Activated T-helper 17 cell treated with anti-CD3 and anti-CD28 coated beads, Interleukin-2, amount 50 U/mL, for 72 hours (primary cell): ENCODE measurements at places on chromosomes 2 and 18. TPM values are rescaled to one million over a fixed set of nuclear protein-coding genes. Genes with fewer than 3 reads are reported as not detected.
A peak's percentile ranks its signal among the peaks of the same experiment; 100 is the strongest.

GRCh38 chr2:45554073-45554741, 56.9 kb downstream of the SRBD1 start:
- ATAC-seq: peak; percentile 75

SLC11A1 gene
- 0.09 TPM for total RNA-seq

DNA sequence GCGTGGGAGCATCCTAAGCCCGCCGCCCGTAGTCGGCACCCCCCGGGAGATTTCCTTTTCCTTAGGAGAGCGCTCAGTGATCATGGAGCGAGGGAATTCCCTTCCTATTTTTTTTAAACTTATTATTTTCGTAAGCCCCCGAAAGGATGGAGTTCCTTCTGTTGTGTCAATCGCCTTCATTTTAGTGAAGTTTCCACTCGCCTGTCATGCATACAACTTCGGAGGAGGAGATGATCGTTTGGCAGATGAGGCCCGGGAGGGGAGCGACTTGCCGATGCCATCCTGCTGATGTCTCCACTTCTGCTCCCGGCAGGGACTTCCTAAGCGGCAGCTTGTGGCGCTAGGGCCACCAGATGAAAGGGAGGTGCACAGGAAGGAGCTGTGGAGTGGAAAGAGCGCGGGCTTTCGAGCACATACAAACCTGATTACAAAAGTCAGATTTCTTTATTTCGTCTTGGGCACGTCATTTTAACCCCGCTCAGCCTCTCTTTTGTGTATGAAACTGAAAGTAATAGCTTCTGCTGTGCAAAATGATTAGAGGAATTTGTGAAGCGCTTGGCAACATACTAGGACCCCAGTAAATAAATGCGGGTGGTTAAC, at the start of gene ADGRF3:
TSS of gene ADGRF3 (minus strand) at position 336 of the 600 bp plus-strand sequence. CDS start 555 bp downstream, outside the sequence.
- peak; percentile 30 for ATAC-seq

SNORC gene
- 2.0 TPM for total RNA-seq

MTHFD2 gene
- 281 TPM for total RNA-seq

DHRS9 gene
- 1.5 TPM for total RNA-seq

PTH2R gene
- total RNA-seq: not detected

GRCh38 chr2:60352491-60353405, 200.7 kb downstream of the BCL11A start:
- no peak for ATAC-seq
